ENCODE measurements at places on chromosomes 4 and X.

DNA sequence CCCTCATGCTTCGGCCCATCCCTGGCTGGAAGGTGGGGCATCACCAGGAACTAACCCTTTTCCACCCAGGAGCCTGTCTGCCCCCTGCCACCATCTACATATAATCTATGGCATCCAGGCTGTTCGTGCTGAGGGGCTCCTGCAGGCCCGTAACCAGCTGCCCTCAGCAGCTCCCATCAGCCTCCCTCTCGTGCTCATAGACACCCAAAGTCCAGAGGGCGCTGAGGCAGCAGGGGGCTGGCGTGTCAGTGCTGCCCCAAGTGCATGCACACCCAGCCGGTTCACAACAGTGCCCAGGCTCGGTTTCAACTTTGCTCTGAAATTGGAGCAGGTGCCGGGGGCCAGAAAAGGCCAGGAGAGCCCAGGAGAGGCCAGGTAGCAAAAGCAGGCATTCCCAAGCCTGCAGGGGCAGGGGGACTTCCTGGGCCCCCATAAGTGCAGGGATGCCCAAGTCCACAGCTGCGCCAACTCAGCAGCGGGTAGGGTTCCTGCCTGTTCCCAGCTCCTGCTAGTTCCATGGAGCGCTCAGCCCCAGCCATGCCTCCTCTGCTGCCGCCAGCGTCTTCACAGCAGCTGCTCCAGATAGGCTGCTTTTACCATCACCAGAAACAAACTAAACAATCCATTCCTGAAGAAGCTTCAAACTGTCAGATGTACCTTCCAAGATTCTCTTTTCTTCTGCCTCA lies 558.2 kb upstream of the GNPDA2 start:
- DNase-seq, result no peak

- no peak for DNase-seq
These were observed 70.0 kb upstream of the MSX1 start for GRCh38 chr4:4789462-4789861.

GRCh38 chrX:95291561-95291960 lies 1393.1 kb upstream of the DIAPH2 start:
- DNase-seq, result no peak

DNA sequence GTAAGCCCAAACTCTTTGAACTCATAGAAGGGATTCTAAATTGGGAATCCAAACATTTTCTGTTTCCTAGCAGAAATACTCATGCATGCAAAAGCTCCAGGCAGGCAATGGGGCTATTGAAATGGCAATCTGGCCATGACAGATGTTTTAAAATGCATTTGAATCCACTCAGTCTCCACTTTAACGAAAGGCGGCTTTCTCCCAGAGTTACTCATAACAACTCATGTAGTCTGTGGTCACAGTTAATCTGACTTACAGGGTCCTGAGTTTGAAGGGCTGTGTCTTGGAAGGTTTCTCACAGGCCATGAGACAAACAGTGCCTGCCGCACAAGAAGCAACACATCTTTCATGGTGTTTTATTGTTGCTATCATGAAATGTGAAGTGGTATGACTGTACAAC lies 185.7 kb downstream of the AMELX start:
- DNase-seq, result no peak

- DNase-seq, result peak; percentile 36
These were observed 39.8 kb upstream of the NAP1L5 start for GRCh38 chr4:88737307-88737941.

GRCh38 chrX:34072906-34073305 lies 59.2 kb downstream of the FAM47A start:
- no peak for DNase-seq

DNA sequence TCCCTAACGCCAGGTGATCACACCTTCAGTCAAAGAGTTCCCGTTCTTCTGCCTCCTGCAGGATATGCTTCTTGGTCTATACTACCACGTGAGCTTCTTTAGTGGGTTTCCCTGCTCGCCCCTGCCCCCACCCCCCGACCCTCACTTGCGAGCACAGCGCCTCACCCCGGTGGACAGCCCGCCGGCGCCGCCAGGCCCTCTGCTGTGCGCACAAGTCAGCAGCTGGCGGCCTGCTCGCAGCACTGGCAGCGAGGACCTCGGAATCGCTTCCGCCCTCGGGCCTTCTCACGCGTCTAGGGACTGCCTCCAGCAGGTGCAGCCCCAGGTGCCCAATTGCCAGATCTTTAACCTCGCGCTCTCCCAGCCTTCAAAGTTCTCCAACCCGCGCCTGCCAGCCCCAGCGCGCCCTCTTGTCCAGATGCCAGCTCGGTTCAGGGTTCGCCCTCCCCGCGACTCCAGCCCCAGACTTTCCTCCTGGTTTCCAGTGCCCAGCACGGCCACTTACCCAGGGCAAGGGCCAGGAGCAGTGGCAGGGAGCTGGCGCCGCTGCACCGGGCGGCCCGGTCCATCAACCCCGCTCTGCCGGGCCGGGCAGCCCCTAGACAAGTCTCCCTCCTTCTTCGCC lies 454 bp downstream of the BTC start:
- no peak for DNase-seq

DNA sequence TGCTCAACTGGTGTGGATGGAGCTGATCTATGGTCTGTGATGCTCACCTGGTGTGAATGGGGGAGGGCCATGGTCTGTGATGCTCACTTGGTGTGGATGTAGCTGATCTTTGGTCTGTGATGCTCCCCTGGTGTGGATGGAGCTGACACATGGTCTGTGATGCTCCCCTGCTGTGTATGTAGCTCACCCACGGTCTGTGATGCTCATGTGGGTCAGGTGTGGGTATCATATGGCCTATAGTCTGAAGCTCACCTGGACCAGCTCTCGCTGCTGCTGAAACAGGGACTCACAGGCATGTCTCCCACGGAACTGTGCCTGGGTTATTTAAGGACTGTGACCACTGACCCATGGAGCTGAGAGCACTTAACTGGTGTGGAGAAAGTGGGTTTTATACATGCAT lies 109.7 kb downstream of the CRLF2 start:
- no peak for DNase-seq

- no peak for DNase-seq
These were observed 26.3 kb upstream of the BCORL1 start for GRCh38 chrX:129956145-129956544.

DNA sequence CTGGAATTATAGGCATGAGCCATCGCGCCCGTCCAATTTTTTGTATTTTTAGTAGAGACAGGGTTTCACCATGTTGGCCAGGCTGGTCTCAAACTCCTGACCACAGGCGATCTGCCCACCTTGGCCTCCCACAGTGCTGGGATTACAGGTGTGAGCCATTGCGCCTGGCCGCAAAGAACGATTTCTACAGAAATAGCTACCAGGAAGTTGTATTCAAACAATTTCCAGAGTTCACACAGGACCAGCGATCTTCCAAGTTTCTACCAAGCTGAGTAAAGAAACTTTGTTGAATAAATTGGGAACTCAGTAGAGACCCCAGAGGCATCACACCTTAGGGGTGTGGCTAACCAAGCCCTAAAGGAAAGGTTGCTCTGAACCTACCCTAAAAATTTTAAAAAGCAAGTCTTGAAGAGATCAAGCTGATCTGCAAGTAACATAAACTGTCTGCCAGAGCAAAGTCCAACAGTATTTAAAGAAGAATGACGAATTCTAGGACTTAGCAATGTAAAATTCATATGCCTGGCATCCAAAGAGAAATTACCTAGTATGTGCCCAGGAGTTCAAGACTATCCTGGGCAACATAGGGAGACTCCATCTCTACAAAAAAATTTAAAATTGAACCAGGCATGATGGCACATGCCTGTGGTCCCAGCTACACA lies 48.4 kb upstream of the USP9X start:
- DNase-seq, result no peak

DNA sequence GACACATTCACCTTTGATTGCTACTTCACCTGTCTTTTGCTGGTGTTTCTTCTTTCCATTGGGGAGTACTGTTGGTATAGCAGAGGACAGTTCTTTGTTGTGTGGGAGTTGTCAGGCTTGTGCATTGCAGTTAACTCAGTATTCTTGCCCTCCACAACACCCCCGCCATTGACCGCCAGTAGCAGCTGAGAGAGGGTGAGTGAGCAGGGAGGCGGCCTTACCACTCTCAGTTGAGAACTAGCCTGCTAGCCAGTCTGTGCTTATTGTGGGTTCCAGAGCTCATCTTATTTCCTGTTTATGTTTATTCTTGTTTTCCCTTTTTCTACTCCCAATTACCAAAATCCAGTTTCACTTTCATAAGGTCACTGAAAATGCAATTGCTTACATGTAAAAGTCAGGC lies 52.2 kb downstream of the STIM2 start:
- DNase-seq, result no peak

DNA sequence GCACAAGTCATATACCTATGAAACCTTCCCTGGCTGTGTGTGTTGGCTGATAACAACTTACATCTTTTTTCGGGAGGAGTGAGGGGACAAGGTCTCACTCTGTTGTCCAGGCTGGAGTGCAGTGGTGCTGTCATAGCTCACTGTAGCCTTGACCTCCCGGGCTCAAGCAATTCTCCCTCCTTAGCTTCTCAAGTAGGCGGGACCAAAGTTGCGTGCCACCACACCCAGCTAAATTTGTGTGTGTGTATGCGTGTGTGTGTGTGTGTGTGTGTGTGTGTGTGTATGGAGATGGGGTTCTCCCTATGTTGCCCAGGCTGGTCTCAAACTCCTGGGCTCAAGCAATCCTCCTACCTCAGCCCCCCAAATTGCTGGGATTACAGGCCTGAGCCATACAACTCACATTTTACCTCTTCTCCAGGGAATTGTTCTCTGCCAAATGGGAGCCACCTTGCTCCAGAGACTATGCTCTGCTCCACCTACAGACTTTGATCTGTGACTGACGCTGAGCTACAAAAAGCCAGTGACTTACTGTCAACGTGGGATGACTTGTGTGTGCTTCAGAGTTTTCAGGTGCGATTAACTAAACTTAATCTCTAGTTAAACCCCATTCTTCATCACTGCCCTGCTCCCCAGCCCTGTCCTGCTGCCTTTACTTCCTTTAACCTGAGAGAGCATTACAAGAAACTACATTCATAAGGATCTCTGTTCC lies 2.0 kb upstream of the BEX4 start:
- no peak for DNase-seq

DNA sequence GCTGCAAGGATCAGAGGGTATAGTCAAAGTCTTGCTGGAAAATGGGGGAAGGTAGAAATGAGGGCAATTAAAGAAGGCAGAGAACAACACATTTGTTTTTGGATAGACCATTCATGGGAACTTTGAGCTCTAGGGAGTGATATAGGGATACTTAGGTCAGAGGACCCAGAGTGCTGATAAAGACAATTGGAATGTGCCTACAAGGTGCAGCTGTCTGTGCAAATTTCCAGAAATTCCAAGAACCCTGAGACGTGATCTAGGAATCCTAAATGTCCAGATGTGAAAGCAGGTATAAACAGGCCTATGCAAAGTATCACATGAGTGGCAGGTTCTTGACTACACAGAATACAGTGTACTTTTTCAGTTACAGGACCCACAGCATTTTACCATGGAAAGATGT lies 24.2 kb downstream of the FNIP2 start:
- no peak for DNase-seq

- no peak for DNase-seq
These were observed 353.8 kb upstream of the CASK start for GRCh38 chrX:42276982-42277690.

All from activated T-cell treated with anti-CD3 and anti-CD28 coated beads, Interleukin-2, amount 50 U/mL, for 24 hours (primary cell).